ENCODE measurements at places on chromosomes 4 and X.

DNA sequence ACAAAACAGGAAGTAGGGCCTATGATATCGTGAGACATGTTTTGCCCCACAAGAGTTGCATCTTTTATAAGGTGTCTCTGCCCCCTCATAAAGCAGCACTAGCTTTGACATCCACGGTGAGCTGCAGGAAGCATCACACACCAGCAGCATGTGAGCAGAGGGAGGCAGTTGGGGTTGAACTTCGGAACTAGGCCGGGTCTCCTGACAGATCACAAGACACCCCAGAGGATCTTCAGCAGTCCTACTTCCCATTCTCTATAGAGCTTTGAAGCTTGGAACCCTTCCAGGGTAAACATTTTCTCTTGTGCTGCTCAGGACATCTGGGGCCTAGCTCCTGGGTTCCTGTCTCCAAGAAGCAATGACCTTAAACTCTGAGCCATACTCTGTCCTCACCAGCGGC lies 27.5 kb downstream of the YY2 start:
- no peaks in the 10 kb centered on the region for H3K36me3 ChIP-seq
- no peaks in the 10 kb centered on the region for H3K27me3 ChIP-seq
- DNase-seq, result no peak
- H3K27ac ChIP-seq, result no peak overlapping the region
- H3K4me3 ChIP-seq, result no peak overlapping the region
- H3K4me1 ChIP-seq, result no peaks in the 10 kb centered on the region

GRCh38 chrX:15524417-15524816 lies 23.8 kb downstream of the BMX start:
- no peaks in the 10 kb centered on the region for H3K4me1 ChIP-seq
- H3K27me3 ChIP-seq, result no peaks in the 10 kb centered on the region
- H3K4me3 ChIP-seq, result no peak overlapping the region
- no peaks in the 10 kb centered on the region for H3K36me3 ChIP-seq

DNA sequence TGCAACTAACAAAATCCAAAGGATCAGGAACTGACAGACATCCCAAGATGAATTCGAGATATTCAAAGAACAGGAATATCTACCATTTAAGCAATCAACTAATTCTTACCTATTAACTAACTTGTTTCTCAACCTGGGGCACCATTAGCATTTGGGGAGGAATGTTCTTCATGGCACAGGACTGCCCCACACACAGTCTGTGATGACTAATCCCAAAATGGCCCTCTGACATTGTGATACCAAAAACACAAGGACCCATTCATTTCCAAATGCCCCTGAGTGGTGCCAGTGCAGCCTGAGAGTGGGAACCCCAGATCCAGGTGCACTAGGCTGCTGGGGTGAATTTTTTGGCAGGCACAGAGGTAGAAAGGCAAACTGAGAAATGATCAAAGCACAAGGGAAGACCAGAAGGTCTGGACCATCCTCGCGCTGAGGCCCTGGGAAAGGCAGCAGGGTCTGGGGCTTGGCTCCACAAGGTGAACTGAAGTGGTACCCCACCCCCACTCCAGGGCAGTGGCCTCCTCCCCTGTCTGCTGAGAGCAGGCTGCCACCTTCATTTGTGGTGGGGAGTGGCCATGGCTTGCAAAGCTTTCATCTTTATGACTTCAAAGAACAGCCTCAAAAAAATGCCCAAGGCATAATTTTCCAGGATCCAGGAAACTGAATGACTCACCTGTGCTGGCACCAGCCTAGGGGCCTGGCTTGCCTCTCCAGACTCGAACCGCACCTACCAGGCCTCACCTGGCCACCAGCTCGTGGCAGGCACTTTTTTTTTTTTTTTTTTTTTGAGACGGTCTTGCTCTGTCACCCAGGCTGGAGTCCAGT lies 122.4 kb downstream of the BCOR start:
- no peak overlapping the region for H3K27ac ChIP-seq
- H3K4me3 ChIP-seq, result no peak overlapping the region
- no peak for DNase-seq
- no peaks in the 10 kb centered on the region for H3K4me1 ChIP-seq

- H3K4me3 ChIP-seq, result peak overlapping the region; percentile 75
- no peaks in the 10 kb centered on the region for H3K36me3 ChIP-seq
- H3K4me1 ChIP-seq, result no peaks in the 10 kb centered on the region
- H3K27ac ChIP-seq, result peak overlapping the region; percentile 88
- DNase-seq, result no peak
- H3K27me3 ChIP-seq, result no peaks in the 10 kb centered on the region
Measured at GRCh38 chrX:155611302-155611701, 1.4 kb downstream of the TMLHE start.

- DNase-seq, result peak; percentile 79
- peak overlapping the region; percentile 69 for H3K4me3 ChIP-seq
- no peaks in the 10 kb centered on the region for H3K27me3 ChIP-seq
Measured at GRCh38 chrX:153726286-153727122, 1.8 kb downstream of the ABCD1 start.

DNA sequence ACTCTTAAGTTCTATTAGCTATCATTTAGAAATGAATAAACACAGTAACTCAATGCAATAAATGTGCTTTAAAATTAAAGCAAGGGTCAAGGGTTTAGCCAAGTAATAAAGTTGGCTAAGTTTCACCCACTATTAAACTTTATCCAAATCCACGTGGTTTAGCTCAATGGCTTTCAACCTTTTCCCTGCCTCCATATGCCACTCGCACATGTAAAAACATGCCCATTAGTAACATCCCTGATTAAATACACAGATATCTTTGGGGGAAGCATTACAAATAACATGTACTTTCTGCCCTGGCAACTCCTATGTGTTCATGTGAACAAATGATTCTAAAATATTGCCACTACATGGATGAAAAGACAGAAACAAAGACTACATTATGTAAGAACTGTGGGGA lies 130.8 kb downstream of the ZAR1 start:
- H3K4me3 ChIP-seq, result no peak overlapping the region
- peaks cover 39% of the 10 kb centered on the region for H3K36me3 ChIP-seq
- H3K27ac ChIP-seq, result no peak overlapping the region
- no peaks in the 10 kb centered on the region for H3K27me3 ChIP-seq
- peaks cover 6% of the 10 kb centered on the region for H3K4me1 ChIP-seq

GRCh38 chr4:108861334-108861733 lies 98.5 kb upstream of the ETNPPL start:
- H3K27me3 ChIP-seq, result no peaks in the 10 kb centered on the region
- no peak overlapping the region for H3K4me3 ChIP-seq
- no peaks in the 10 kb centered on the region for H3K36me3 ChIP-seq
- no peak overlapping the region for H3K27ac ChIP-seq
- H3K4me1 ChIP-seq, result no peaks in the 10 kb centered on the region
- DNase-seq, result no peak

DNA sequence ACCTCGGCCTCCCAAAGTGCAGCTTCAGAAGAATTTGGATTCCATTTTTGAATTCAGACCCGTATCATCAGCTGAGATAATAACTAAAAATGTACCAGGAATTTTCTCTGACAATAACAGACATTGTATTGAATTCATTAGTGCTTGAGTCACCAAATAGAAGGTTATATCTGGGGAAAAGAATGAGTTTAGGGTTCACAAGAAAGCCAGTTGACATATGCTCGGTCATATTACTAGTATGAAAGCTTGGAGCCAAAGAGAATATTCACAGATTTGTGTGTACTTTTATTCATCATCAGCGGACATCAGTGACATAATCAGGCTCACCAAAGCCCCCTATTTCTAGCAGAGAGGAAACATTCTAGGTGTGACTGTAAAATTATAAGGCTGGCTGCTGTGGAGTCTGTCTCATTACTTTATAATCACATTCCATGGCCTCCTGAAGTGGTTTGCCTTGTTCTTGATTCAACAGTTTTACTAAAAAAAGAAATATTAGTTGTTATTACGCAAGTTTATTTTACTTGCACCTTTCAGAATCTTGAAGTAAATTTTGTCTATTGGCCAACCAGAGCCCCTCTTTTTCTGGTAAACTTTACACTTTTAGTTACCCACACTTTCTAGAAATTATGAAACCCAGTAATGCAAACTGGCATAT lies 14.6 kb upstream of the DCTD start:
- no peaks in the 10 kb centered on the region for H3K27me3 ChIP-seq
- H3K4me3 ChIP-seq, result no peak overlapping the region
- no peak overlapping the region for H3K27ac ChIP-seq
- no peaks in the 10 kb centered on the region for H3K4me1 ChIP-seq

DNA sequence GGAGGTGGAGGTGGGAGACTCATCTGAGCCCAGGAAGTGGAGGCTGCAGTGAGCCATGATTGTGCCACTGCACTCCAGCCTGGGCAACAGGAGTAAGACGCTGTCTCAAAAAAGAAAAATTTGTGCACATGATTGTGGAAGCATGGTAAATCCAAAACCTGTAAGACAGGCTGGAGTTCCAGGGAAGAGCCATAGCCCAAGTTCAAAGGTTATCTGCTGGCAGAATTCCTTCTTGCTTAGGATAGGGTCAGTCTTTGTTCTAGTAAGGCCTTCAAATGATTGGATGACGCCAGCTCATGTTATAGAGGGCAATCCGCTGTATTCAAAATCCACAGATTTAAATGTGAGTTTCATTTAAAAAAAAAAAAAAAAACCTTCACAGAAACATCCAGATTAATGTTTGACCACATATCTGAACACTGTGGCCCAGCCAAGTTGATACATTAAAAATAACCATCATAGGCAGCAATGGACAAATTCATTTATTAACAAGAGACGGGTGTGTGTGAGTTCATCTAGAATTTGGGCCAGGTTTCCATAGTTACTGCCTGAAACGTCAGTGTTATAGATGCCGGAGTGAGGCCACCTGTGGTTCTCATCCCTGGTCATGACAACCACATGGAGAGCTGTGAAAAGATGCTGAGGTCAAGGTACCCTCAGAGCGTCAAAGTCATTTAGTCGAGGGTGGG lies 35.2 kb upstream of the SLC2A9 start:
- no peak for DNase-seq
- no peaks in the 10 kb centered on the region for H3K36me3 ChIP-seq
- H3K27ac ChIP-seq, result no peak overlapping the region
- H3K4me1 ChIP-seq, result no peaks in the 10 kb centered on the region

DNA sequence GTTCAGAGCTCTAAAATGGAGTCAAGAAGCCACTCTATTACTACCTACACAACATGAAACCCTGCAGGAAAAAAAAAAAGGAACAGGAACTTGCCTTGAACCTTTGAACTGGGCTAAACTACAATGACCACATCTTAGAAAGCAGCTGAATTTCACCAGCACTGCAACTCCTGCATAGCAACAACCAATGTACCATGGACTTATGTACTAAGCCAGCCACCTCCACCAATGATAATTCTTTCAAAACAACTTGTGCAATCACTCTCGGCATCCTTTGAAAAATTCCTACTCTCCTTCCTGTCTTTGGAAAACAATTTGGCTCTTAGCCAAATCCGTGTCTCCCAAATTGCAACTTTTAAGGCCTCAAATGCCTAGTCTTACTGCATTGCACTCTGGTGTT lies 26.8 kb upstream of the FMR1 start:
- no peak for DNase-seq
- no peaks in the 10 kb centered on the region for H3K4me1 ChIP-seq
- no peak overlapping the region for H3K27ac ChIP-seq
- no peaks in the 10 kb centered on the region for H3K27me3 ChIP-seq
- no peak overlapping the region for H3K4me3 ChIP-seq

DNA sequence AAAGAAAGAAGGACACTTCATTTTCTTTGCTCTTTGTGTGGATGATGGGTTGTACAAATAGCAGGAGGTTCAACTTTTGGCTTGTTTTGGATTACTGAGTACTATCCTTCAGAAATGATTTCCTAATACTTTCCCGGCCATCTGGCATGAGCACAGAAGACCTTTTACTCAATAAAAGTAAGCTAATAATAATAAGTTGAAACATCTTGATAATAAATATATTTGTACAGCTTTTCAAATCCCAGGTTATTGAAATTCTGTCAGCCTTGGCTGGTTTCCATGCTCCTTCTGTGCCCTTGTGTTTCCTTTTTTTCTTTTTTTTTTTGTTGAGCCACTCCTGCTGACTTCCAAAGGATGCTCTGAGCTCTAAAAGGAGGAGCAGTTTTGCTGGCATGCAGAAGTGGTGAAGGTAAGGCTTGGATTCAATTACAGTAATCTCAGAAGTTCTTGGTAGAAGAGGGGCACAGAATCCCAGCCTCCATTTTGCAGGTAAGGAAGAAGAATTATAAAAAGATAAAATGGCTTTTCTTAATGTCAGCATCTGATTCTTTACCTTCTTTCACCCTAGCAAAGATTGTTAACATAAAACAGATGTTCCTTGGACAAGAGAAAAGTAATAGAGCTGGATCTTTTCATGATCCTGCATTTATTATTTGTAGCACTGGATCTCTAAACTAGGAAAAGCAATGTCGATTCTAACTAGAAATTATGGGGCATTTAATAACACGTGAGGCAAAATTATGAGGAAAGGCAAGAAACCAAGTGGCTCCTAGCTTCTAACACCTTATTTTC lies 31.9 kb downstream of the REPS2 start:
- no peak overlapping the region for H3K27ac ChIP-seq
- no peaks in the 10 kb centered on the region for H3K27me3 ChIP-seq
- H3K4me3 ChIP-seq, result no peak overlapping the region
